8988T (cell line): ENCODE measurements at places on chromosomes 12 and 14.

- no peak for DNase-seq
Observed at GRCh38 chr14:75446447-75446846, 18.6 kb downstream of the JDP2 start.

DNA sequence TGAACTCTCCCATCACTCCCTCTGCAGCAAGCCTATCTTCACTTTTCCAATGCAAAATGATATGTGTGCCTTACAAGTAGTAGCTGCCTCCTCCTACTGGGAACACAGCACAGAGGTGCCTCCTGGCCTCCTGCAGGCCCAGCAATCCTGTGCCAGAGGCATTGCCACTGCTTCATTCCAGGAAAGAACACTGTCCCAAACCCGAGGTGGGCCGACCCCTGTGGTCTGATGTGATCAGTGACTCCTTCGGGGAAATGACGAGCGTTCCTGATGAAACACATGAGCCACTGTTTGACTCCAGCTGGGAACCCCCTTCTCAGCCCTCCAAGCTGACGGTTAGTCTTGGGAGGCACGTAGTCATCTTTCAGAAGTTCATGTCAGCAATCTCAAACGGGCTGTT is 19.5 kb downstream of the PSMC1 start:
- no peak for DNase-seq

DNA sequence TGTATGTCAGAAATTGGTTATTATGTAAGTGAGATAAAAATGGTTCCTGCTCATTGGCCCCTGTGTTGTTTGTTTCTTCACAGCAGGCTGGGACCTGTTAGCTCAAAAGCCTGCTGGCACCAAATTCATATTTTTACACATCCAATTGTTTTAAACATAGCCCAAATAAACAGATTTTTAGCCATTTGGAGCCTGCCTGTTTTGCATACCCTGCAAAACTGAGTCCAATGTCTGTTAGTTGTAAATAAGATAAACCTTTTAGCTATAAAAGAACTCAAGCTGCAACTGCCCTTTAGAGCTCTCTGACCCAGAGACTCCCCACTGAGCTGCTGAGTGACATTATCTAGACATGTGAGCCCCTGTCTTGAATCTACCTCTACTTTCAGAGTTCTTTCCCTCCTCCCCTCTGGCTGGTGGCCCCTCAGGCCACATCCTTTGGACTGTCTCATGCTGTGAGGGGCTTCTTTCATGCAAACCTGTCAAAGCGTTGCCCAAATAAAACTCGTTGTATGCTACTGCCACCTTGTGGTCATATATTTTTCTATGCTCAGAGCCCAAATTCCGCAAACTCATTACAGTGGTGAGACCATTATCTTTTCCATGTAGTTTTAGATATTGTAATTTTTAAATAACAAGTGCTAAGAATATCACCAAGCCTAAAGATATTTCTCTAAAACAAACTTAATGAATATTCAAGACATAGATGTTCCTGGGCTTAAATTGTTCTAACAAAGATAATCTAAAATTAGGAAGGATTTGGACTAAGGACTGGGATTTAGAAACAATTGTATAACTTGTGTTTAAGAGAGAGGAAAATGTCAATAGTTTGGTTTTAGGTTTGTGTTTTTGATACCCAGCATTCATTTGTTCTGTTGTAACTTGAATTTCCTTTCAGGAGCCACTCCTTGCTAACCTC is 337.9 kb downstream of the AACS start:
- no peak for DNase-seq

DNA sequence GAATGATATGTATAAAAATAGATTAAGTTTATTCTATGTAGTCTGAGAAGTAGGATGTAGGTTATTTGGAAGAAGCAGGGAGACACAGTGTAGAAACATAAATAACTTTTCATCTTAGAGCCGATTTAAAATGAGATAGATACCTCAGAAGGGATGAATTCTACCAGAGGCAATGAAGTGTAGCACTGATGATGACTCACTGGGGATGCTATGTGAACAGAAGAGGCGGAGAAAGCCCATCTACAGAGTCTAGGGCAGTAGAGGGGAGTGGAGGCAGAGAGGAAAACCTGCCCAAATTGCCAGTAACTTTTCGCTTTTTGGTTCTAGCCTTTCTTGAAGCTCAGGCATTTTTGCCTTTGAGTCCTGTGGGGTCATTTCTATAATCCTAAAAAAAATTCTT is 451.8 kb downstream of the ATP23 start:
- no peak for DNase-seq

DNA sequence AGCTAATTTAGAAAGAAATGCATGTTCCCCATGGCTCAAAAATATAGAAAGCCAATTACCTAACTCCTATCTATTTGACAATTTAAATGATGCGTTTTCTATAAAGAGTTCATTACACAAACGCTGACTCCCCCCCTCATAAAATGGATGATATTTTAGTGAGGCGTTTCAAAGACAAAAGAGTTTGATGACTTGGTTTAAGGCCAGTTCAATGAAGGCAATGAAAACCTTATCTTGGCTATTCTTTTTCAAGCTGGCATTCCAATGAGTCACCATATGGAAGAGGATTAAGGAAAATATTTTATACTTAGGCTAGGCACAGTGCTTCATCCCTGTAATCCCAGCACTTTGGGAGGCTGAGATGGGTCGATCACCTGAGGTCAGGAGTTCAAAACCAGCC is 62.7 kb downstream of the HMGA2 start:
- no peak for DNase-seq

GRCh38 chr12:76670776-76671175 is 93.1 kb upstream of the ZDHHC17 start:
- no peak for DNase-seq

DNA sequence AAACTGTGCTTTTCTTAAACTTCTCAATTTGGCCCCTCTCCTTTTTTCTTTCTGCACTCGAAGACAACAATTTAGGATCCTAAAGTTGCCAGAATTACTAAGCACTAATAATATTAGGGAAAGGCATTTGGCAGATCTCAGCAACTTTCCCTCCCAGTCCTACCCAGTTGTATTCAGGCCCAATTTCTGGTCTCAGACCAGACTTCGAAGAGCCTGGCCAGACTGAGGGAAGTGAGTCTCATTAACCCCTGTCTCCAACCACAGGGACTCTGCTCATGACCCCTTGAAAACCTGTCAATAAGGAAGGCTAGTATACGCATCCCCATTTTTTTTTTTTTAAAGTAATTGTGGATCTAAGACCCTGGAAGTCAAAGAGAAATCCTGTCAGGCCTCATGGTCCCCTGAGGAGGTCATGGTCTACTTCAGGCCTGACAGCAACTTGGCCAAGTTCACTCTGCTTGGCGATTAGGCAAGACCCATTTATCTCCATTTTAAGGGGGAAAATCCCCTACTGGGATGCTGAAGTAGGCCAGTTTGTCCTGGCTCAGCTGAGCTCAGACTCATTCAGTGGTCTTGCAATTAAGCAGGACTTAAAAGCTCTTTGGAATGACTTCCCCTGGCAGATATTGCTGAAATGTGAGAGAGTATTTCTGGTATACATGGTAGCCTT is 521.0 kb downstream of the FUT8 start:
- no peak for DNase-seq

DNA sequence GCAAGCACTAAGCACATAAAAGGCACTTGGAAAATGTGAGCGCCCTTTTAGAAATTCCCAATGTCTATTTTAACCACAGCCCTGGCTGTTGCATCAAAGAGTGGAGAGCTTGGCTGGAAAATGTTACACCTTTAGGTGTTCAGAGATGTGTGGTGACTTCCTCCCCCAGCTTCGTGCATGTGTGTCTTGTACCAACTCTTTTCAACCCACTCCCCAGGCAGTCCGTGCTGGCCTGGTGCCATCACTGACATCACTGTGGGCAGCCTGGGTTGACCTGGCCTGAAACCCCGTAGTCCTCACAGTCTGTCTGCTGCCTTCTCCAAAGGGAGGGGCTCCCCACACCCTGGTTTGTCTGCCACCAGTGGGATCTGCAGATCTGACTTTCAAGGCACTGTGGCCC is 101.8 kb downstream of the SCARB1 start:
- DNase-seq, result no peak

DNA sequence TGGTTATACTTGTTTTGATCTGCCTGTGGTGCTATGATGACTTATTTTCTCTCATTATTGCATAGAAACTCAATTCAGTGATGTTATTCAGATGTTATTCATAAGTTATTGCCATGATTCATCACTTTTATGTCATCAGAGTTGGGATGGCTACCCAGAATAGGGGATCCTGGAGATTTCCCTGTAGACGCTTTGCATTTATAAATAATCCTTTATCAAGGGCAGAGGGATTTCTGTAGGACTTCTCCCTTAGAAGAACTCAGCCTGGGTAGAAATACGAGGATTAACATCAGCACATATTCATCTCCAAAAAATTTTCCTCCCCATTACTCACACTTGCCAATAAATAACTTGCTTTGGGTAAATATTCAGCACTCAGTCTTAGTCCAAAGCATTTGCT is 4.9 kb downstream of the GPRC5A start:
- no peak for DNase-seq

- DNase-seq, result no peak
Observed at GRCh38 chr12:101935890-101936746, 58.7 kb downstream of the DRAM1 start.

DNA sequence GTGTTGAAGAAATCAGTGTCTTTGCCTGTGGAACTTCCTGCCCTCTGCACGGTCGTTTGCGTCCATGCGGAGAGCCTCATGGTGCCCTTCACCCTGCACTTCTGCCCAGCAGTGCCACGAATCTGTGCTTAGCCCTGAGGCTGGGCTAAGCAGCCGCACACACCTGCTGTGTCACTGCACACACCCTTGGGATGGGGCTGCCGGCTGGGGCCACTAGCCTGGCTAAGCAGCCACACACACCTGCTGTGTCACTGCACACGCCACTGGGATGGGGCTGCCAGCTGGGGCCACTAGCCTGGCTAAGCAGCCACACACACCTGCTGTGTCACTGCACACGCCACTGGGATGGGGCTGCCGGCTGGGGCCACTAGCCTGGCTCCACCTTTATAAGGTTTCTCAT is 188.5 kb downstream of the KIF26A start:
- DNase-seq, result no peak

GRCh38 chr12:31964280-31964679 is 5.1 kb downstream of the RESF1 start:
- no peak for DNase-seq

DNA sequence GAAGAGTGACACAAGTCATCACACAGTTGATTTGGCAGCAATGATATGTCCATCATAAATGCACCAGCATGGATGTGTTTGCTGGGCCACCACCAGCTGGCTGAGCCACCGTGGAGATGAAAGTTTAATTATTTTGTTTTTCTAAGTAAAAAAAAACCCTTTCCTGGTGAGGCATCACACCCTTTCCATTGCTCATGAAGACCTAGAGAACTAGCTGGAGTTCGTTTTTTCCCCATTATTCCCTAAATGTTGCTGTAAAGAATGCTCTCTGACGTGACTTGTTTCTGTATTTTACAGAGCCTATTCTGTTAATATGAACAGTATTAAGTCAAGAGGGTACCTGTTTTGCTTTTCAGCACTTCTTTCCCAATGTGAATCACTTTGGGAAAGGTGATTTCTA is 257.9 kb downstream of the MSRB3 start:
- no peak for DNase-seq

DNA sequence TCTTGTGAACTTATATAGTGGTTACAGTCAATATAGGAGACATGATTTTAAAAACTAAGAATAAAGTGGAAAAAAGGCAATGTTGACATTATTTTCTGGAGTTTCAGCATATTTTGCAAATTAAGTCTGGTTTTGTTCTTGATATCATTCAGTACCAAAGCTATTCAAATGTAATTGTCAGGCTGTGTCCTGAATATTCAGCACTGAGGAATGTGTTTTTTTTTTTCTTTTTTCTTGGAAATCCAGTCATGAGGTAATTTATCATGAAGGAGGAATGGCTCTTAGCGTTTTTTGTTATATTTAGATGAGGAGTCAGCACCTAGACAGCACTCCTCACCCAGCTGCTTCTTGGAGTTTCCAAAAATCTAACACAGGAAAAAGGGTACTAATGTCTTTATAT is 225.5 kb downstream of the CCDC91 start:
- DNase-seq, result no peak

DNA sequence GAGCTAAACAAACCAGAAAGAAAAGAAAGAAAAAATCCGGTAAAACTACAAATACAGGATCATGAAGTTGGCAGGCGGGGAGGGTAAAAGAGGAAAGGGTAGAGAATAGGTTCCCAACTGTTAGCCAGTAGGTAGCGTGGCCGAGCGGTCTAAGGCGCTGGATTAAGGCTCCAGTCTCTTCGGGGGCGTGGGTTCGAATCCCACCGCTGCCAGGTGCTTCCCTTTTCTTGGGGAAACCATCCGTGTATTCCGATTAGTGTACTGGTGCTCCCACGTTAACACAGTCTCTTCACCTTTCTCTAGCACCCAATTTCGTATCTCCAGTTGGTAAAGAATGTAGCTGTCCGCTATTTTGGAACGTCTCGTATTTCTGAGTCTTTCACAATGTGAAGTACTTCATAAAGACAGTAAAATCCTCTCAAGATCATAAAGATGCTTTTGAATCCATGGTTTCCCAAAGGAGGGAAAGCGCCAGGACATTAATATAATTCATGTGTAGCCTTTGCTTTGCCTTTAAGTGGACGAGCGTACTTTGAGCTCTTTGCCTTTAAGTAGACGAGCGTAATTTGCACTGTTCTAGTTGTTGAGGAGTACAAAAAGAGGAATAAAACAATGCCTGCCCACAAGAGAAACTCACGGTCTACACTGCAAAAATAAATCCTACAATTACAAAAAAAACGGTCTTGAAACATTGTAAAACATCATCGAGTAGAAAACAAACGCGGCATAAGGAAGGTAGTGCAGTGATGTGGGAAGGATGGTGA is 19.0 kb upstream of the RNASE12 start:
- DNase-seq, result no peak

- DNase-seq, result no peak
Observed at GRCh38 chr14:21917699-21918436, 244.2 kb upstream of the OR4E1 start.

GRCh38 chr12:89703768-89704167 is 4.9 kb downstream of the ATP2B1 start:
- no peak for DNase-seq

DNA sequence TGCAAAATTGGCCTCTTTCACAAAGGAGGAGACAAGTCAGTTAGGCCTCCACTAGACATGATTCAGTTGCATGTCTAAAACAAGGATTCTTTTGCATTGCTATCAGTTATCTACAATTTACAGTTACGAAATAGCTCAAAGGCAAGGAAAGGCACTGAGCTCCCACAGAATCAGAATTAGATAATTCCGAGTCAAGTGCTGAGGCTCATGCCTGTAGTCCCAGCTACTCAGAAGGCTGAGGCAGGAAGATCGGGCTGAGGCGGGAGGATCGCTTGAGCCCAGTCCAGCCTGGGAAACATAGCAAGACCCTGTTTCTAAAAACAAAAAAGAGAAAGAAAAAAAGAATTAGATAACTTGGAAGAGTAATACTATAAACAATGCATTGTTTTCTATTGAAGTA is 12.3 kb upstream of the RTRAF start:
- no peak for DNase-seq

- no peak for DNase-seq
Observed at GRCh38 chr12:82835217-82835616, 148.5 kb downstream of the TMTC2 start.

- no peak for DNase-seq
Observed at GRCh38 chr14:81353691-81354323, 46.3 kb downstream of the STON2 start.
